Sigmoid colon (tissue), 7 donors: ENCODE measurements at places on chromosomes 6 and 20. TPM values are rescaled to one million over a fixed set of nuclear protein-coding genes. Genes with fewer than 3 reads are reported as not detected.

The ATAT1 gene
- polyA plus RNA-seq: 3.0 TPM

The ZC2HC1B gene
- polyA plus RNA-seq: not detected

The HLA-DRA gene
- 722 TPM for polyA plus RNA-seq

The BMP2 gene
- polyA plus RNA-seq: 13.2 TPM

The PPIL4 gene
- polyA plus RNA-seq: 18.6 TPM

The C6orf58 gene
- not detected for polyA plus RNA-seq

The LAMA2 gene
- 0.46 TPM for polyA plus RNA-seq

The PI16 gene
- polyA plus RNA-seq: 1.2 TPM

The SCAND1 gene
- polyA plus RNA-seq: 184 TPM

The RAMACL gene
- polyA plus RNA-seq: not detected

The CDC5L gene
- 6.6 TPM for polyA plus RNA-seq

The RBPJL gene
- 1.8 TPM for polyA plus RNA-seq

The DCDC2 gene
- polyA plus RNA-seq: 1.6 TPM

The DSTN gene
- 586 TPM for polyA plus RNA-seq

The FHL5 gene
- not detected for polyA plus RNA-seq

The TTLL9 gene
- 0.15 TPM for polyA plus RNA-seq

The MOCS1 gene
- 13.8 TPM for polyA plus RNA-seq

The SHLD1 gene
- 5.4 TPM for polyA plus RNA-seq

The VGLL2 gene
- not detected for polyA plus RNA-seq
